ENCODE measurements at places on chromosomes 7 and 10. TPM values are rescaled to one million over a fixed set of nuclear protein-coding genes. Genes with fewer than 3 reads are reported as not detected.

Gene OR2A14
- not detected for total RNA-seq

Gene AFAP1L2
- total RNA-seq = 0.77 TPM

Gene CCDC3
- not detected for total RNA-seq

Gene TUBAL3
- total RNA-seq = not detected

Gene ECHS1
- 120 TPM for total RNA-seq

Gene DLD
- total RNA-seq = 53.6 TPM

Gene CDH23
- total RNA-seq = not detected

Gene ATG9B
- 1.2 TPM for total RNA-seq

Gene EDRF1
- total RNA-seq = 16.0 TPM

Gene RBP3
- total RNA-seq = not detected

Gene C10orf67
- total RNA-seq = 0.15 TPM

GRCh38 chr10:58746474-58747185 lies 234.0 kb downstream of the BICC1 start:
- DNase-seq = no peak

- DNase-seq = no peak
Observed at GRCh38 chr10:132699411-132700155, 86.4 kb downstream of the NKX6-2 start.

GRCh38 chr7:94190599-94191061 lies 186.5 kb upstream of the BET1 start:
- DNase-seq = peak; percentile 85

DNA sequence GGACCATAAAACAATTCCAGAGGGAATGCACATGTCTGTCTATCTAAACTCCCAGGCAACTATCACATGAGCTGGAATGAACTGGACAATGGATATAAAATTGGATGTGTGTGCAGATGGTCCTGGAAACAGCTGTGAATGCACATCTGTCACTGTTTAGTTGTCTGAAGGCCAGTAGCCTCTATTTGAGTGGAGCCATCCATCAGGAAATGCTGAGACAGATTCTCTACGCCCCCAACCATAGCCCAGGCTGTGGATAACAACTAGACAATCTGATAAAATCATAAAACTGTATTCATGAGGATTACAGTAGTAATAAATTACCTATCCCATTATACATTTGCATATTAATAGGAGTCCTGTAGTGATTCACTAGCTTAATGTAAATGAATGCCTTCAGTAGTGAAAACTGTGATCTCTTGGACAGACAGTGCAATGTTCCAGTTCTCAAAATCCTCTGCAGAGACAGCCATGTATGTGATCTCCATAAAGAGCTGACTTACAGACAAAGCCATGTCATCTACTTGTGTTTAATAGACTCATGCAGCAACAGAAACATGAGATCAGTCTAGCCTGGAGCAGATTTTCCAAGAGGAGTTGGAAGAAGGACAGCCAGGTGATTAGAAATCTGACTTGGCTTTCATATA lies 907.6 kb downstream of the KCNMA1 start:
- no peak for DNase-seq

DNA sequence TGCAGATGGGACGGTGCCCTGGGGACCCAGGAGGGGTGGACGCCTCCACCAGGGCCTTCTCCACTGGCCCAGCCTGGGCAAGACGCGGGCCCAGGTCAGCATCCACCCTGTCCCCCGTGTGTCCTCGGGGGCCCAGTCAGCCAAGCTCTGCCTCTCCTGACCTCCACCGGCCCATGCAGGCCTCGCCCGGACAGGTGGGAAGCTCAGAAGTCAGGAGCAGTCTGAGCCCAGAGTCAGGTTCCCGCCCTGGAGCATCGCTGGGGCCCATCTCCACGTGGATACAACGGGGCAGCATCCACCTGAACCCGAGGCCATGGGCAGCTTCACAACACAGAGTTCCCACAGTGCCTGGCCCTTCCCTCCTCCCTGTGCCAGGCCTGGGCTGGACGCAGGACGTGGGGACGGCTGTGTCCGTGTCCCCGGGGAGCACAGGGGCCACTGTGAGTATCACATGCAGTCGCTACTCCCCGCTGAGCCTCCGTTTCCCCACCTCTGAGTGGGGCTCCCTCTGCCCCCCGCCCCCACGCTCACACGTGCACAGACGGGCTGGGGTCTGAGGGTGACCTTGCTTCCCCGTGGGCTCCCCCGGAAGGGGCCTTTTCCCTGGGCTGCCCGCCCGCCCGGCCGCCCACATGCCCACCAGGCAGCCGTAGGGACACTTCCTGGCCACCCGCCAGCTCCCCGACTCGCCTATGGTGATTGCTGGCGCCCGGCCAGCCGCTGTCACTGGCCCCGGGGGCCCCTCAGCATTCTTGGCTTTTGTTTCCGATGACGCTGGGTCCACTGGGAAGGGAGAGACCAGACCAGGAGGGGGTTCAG lies 64.3 kb downstream of the PDGFA start:
- DNase-seq = no peak

DNA sequence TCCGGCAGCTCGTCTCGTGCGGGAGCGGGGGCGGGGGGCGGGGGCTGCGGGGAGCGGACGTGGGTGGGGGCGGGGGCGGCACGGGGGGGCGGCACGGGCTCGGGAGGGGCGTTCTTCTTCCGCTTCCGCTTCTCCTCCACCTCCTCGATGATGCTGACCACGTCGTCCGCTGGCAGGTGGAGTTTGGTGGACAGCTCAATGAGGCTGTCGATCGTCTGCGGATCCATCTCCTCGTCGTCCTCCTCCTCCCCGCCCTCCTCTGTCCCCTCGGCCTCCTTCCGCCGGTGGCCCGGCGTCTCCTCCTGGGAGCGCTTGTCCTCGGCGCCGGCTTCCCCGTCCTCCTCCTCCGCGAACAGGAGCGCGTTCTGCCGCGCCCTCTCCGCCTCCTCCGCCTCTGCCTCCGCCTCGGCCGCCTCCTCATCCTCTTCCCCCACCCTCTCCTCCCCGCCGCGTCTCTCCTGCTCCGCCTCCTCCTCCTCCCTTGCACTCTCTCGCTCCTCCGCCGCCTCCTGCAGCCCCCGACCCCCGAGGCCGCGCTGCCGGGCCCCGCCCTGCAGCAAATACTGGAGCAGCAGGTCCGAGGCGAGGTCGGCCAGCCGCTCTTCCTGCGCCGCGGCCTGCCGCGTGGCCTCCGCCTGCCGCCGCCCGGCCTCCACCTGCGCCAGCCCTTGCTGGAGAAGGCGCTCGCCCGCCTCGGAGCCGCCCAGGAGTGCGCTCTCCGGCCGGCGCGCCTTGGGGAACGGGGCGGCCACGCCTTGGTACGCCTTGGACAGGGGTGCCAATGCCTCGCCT lies 1.9 kb downstream of the VGF start:
- peak; percentile 47 for DNase-seq

DNA sequence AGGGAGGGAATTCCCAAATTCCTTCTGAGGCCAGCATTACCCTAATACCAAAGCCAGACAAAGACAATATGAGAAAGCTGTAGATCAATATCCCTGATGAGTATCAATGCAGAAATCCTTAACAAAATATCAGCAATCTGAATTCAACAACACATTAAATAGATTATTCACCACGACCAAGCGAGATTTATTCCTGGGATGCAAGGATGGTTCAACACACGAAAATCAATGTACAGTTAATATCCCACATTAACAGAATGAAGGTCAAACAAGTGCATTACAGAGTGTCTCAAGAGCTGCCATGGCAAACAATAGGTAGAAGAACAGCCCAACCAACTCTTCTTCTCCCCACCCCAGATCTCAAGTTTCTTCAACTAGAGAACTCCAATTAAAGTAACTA lies 6.1 kb downstream of the ECD start:
- DNase-seq = no peak

GRCh38 chr7:38394660-38395059 lies 121.2 kb upstream of the TARP start:
- DNase-seq = no peak

DNA sequence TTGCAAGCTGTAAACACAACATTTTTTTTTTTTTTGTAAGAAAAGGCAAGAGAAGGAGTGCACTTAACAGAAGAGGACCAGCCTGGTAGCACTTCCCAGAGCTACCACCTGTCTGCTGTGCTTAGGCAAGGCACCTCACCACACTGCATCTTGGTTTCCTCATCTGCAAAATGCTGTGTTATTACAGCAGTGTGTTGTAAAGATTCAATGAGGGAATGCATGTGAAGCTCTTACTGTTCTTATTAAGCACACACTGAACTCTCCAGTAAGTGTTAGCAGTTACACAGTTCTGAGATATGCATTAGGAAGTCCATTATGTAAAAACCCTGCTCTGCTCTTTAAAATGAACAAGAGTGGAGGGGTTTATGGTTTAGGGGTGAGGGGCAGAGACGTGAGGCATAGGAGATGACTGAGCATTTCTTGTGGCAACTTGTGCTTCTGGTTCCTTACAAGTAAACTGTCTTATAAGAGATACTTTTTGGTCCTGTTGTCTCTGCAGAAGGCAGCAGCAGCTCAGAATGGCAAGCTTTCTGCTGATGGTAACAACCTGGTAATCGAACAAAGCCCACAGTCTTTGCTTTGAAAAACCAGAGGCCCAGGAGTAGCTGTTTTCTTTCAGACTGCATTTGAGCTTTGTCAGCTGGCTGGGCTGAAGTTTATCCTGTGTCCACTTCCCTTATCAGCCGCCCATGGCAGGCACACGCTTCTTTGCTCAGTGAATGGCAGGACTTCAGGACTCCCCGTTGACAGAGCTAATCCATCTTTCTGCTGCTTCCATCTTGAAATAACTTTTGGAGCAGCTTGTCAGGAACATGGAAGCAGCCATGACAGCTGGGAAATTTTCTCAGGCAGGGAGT lies 98.8 kb upstream of the BMPER start:
- no peak for DNase-seq

DNA sequence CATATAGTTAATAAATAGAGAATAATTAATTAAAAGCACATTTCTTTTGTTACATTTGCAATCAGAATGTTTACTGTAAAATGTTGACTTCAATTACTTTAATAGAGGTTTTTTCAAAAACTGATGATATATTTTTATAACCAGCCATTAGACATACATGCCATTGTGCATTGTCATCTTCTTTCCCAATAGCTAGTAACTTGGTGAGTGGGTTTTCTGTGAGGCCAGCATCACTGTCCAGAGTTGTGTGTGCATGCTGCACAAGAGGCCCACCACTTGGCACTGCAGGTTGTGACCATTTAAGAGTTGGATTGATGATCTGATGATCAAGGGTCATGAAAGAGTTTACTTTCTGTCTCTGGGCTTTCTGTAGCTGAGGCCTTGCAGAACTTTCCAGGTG lies 46.5 kb downstream of the TFEC start:
- DNase-seq = no peak

DNA sequence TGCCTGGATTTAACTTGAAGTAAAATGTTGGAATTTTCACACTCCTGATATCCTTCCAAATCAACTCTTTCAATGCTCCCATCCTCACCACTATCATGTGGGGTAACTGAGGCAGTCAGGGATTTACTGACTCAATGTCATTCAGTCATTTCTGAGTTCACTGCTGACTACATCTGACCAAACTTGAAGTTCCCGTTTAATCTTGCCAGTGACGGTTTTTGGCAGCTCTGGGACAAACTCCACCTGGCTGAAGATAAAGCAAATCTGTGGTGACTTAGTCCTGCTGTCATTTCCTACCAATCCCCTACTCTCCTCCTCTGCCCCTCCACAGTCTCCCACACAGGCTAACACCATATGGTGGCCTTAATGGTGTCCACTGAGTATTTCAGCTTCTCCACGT lies 22.7 kb upstream of the ACSM6 start:
- DNase-seq = no peak

DNA sequence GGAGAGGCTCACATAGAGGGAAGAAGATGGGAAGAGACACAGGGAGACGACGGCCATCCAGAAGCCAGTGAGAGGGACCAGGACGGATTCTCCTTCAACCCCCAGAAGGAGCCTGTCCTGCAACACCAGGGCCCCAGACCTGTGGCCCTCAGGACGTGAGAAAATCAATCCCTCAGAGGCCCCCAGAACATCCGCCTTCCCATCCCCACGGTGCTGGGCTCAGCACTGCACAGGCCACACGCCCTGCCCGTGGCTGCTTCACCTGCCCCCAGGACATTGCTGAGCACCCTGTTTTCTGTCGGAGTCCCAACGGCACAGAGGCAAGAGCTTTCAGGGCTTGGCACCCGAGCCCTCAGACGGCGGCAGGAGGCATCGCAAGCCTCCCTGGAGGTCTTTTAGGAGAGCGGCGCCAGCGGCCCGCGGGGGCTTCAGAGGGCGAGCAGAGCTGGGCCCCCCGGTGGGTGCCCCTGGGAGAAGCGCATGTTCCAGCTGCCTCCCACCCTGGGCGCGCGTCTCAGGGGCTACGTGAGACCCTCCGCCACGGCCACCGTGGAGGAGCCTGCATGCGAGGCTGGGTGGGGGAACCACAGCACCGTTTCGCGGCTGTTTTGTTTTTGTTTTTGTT lies 42.8 kb downstream of the PDGFA start:
- no peak for DNase-seq

- DNase-seq = no peak
Observed at GRCh38 chr10:1015688-1016087, 10.0 kb downstream of the IDI2 start.

DNA sequence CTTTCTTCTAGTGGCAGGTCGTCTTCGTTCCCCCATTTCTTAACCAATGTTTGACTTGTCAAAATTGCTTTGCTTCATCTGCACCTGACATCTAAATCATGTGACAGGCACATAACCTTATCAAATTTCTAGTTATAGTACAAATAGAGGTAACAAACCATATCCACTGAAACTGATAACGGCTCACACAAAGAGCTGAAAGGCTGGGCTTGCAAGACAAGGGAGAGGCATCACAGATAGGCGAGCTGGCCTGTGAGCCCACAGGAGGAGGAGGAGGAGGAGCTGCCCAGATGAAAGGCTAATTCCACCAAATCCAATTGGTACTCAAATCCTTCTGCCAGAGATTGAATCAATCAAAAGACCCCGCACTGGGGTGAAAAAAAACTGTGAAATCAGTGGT lies 80.2 kb upstream of the NEBL start:
- DNase-seq = no peak

DNA sequence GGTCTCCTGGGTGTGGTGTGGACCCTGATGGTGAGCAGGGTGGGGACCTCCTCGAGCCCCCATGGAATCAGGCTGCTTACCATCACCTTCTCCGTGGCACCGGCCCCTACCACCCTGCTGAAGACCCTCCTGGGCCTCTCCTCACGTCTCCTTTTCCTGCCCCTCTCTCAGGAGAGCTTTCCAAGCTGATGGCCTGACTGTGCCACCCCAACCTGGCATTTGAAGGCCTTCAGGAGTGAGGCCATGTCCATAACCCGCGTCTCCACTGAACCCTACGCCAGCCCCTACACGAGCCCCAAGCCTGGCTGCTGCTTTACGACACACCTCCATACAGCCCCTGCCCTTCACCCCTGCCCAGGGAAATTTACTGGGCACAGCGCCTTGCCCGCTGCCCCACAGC lies 55.4 kb downstream of the ZRANB1 start:
- no peak for DNase-seq

Data from PC-3 (cell line).